ENCODE measurements at places on chromosomes 3 and 15. TPM values are rescaled to one million over a fixed set of nuclear protein-coding genes. Genes with fewer than 3 reads are reported as not detected.

GRCh38 chr3:171875923-171876412, 32.8 kb downstream of the TMEM212 start:
- peaks cover 9% of the 10 kb centered on the region for H3K27me3 ChIP-seq
- no peak overlapping the region for H3K27ac ChIP-seq
- H3K4me3 ChIP-seq, result no peak overlapping the region
- H3K36me3 ChIP-seq, result no peaks in the 10 kb centered on the region
- DNase-seq, result peak; percentile 2

DNA sequence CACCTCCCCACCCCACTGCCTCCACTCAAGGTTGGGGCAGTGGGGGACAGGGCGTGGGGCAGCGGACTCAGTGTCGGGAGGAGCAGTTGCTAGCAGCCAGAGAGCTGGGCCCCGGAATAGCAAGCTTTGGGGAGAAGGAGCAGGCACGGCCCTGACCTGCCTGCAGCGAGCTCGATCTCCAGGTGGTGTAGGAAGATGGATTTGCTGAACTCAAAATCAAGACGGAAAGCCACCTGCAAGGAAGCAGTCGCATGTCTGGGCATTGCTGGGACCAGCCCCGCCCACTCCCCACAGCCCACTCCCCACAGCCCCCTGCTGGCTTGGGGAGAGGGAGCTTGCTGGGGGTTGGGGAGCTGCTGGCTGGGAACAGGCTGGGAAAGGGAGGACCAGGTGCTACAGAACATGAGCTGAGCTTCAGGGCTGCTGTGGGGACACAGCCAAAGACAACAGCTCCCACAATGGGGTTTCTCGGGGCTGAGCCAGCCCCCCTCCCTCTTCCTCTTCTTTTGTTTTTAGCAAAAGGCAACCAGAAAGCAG, 38.0 kb downstream of the FEM1B start:
- H3K36me3 ChIP-seq, result no peaks in the 10 kb centered on the region
- no peak for DNase-seq
- no peaks in the 10 kb centered on the region for H3K4me1 ChIP-seq
- no peaks in the 10 kb centered on the region for H3K27me3 ChIP-seq
- H3K4me3 ChIP-seq, result no peak overlapping the region
- no peak overlapping the region for H3K27ac ChIP-seq

TRAT1 gene
- 13.8 TPM for total RNA-seq

- no peak overlapping the region for H3K27ac ChIP-seq
- DNase-seq, result no peak
- H3K4me3 ChIP-seq, result no peak overlapping the region
- peaks cover 2% of the 10 kb centered on the region for H3K27me3 ChIP-seq
- no peaks in the 10 kb centered on the region for H3K4me1 ChIP-seq
- H3K36me3 ChIP-seq, result no peaks in the 10 kb centered on the region
These were observed 49.7 kb upstream of the BOC start for GRCh38 chr3:113161661-113162060.

- no peak overlapping the region for H3K27ac ChIP-seq
- no peaks in the 10 kb centered on the region for H3K36me3 ChIP-seq
- peaks cover 9% of the 10 kb centered on the region for H3K4me1 ChIP-seq
- H3K4me3 ChIP-seq, result peak overlapping the region; percentile 66
- DNase-seq, result peak; percentile 26
- peaks cover 64% of the 10 kb centered on the region for H3K27me3 ChIP-seq
These were observed 954 bp downstream of the SV2B start for GRCh38 chr15:91100814-91101607.

GRCh38 chr3:44000586-44000985, 241.1 kb upstream of the TOPAZ1 start:
- H3K4me3 ChIP-seq, result no peak overlapping the region
- peaks cover 3% of the 10 kb centered on the region for H3K36me3 ChIP-seq
- peaks cover 67% of the 10 kb centered on the region for H3K27me3 ChIP-seq
- peaks cover 34% of the 10 kb centered on the region for H3K4me1 ChIP-seq

CEP152 gene
- 39.7 TPM for total RNA-seq

- peaks cover 38% of the 10 kb centered on the region for H3K4me1 ChIP-seq
- H3K36me3 ChIP-seq, result no peaks in the 10 kb centered on the region
- no peak overlapping the region for H3K4me3 ChIP-seq
- no peak for DNase-seq
- H3K27ac ChIP-seq, result peak overlapping the region; percentile 75
These were observed 11.9 kb downstream of the ATP8B4 start for GRCh38 chr15:50107157-50107556.

DNA sequence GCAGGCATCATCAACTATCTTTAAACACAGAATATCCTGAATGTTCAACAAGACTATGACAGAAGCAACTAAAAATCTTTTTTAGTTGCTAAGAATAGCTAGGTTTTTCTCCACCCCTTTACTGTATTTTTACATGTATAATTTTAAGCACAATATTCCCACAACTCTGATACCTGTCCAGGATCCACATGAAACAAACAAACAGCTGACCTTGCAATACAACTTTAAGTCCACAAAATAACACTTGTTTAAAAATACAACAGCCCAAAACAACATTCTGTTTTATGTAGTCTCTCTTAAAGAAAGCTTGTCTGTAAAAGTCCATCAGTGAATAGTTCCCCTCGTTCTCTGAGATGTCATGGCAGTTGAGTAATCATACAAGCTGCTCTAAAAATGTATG, 41.1 kb downstream of the IFT57 start:
- H3K4me3 ChIP-seq, result no peak overlapping the region
- H3K27ac ChIP-seq, result no peak overlapping the region

SIDT1 gene
- 21.0 TPM for total RNA-seq

- no peaks in the 10 kb centered on the region for H3K36me3 ChIP-seq
- H3K27me3 ChIP-seq, result peaks cover 18% of the 10 kb centered on the region
- no peak for DNase-seq
- no peak overlapping the region for H3K27ac ChIP-seq
- H3K4me1 ChIP-seq, result peaks cover 14% of the 10 kb centered on the region
These were observed 38.6 kb upstream of the SPSB4 start for GRCh38 chr3:141012571-141012970.

DNA sequence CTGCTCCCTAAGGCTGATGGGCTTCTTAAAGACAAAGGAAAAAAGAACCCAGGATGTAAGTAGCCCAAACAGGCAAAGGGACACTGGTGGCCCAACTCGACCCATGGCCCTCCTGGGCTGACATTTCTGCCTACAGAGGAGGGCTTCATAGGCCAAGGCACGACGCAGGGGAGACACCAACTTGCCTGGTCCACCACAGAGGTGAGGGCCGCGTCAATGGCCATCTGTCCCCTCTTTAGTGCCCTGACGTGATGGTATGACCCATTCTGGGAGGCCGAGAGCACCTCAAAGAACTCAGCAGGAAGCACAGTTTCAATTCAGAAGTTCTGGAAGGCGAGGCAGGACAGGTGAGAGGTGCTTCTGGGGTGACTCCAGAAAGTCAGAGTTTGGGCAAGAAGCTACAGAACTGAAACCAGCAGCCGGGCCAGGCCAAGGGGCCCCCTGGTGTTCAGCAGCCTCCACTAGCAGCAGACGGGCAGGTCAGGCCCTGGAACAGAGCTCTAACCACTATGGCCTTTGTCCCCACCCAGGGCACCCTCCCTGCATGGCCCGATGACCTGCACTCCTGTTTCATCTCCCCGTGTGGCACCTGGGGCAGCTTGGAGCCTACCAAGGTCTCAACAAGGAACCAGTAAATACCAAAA, 45.1 kb downstream of the HMCES start:
- H3K4me3 ChIP-seq, result no peak overlapping the region
- no peaks in the 10 kb centered on the region for H3K27me3 ChIP-seq
- DNase-seq, result no peak
- H3K36me3 ChIP-seq, result no peaks in the 10 kb centered on the region
- no peak overlapping the region for H3K27ac ChIP-seq

COL8A1 gene
- not detected for total RNA-seq

CPN2 gene
- total RNA-seq, result not detected

GRCh38 chr3:45948311-45948781, 5.1 kb downstream of the CXCR6 start:
- no peaks in the 10 kb centered on the region for H3K27me3 ChIP-seq
- H3K27ac ChIP-seq, result peak overlapping the region; percentile 74
- H3K4me1 ChIP-seq, result peaks cover 66% of the 10 kb centered on the region
- H3K4me3 ChIP-seq, result no peak overlapping the region

CHRM5 gene
- total RNA-seq, result not detected

PCOLCE2 gene
- 1.1 TPM for total RNA-seq

DNA sequence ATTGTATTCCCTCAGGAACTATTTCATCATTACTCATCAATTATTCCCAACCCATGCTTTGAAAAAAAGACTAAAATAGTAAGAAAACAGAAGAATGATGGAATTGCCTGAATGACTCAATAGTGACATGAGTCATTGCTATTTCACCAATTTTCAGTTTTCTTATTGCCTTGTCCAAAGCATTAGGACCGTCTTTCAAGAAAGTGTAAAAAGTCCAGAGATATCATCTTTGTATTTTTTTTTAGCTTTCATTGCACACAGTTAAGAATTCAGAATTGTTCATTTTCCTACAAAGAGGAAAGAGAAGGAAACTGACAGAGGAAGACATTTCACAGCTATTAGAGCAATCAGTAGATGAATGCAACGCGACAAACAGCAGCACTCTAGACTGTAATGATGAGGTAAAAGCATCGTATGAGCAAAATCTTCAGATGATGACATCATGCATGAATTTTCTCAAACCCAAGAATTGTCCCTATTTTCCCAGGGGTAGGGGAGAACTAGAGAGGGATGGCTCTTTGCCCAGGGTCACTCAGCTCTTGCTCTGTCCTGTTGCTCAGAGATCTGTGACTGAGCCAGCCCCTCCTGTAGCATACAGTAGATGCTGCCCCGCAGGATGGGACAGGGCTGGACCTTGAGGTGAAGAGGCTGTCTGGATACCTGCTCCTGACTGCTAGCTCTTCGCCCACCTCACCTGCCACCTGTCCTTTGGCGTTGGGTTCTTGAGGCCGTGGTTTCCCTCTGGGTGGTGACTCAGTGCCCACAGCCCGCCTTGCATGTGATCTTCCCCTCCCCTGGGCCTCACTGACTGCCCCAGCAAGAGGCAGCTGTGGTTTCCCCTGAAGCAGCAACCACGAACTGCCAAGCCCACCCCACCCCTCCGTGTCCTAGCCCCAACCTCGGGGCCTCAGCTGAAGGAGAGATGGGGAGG, 84.8 kb downstream of the PPCDC start:
- DNase-seq, result peak; percentile 92
- peaks cover 7% of the 10 kb centered on the region for H3K36me3 ChIP-seq
- H3K4me3 ChIP-seq, result no peak overlapping the region
- peaks cover 41% of the 10 kb centered on the region for H3K4me1 ChIP-seq

AGBL1 gene
- total RNA-seq, result not detected

DNA sequence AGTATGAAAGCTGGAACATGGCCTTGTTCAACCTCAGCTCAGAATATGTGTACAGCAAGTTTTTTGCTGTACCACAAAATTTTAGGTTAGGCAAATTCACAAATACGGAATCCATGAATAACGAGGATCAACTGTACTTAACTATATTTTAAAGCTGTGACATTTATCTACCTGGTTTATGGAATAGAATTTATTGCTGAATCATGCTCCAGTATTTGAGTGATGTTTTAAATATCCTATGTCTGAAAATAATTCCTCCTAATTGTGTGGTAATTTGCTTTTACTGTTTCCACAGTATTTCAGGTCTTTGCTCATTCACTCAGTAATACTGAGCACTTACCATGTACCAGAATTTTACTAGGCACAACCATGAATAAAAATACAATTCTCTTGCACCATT, 29.5 kb downstream of the SEC62 start:
- no peak overlapping the region for H3K4me3 ChIP-seq
- DNase-seq, result no peak
- H3K4me1 ChIP-seq, result peaks cover 13% of the 10 kb centered on the region
- no peaks in the 10 kb centered on the region for H3K27me3 ChIP-seq
- H3K36me3 ChIP-seq, result peaks cover 25% of the 10 kb centered on the region
- H3K27ac ChIP-seq, result no peak overlapping the region

GRCh38 chr3:151008699-151009098, 36.2 kb upstream of the CLRN1 start:
- no peak overlapping the region for H3K27ac ChIP-seq
- DNase-seq, result no peak
- H3K36me3 ChIP-seq, result no peaks in the 10 kb centered on the region
- H3K27me3 ChIP-seq, result peaks cover 2% of the 10 kb centered on the region

DNA sequence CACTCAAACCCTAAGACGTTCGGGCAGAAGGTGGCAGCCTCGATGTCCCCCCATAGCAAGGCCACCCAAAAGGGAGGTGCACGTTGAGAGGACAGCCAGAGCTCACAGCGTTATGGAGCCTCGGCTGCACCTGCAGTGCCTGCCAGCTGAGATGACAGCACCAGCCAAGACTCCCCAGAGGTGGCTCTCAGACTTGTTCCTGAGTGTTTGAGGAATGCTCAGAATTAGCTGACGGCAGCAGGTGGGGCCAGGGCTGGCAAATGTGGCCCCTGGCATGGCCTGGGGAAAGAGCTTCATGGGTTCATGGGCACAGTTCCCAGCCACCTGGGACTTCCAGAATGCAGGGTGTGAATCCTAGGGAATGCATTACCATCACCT, 177.8 kb downstream of the KLF13 start:
- peaks cover 4% of the 10 kb centered on the region for H3K27me3 ChIP-seq
- DNase-seq, result no peak

KCNMB3 gene
- 0.34 TPM for total RNA-seq

SEMA3G gene
- not detected for total RNA-seq

- no peak overlapping the region for H3K4me3 ChIP-seq
- H3K4me1 ChIP-seq, result peaks cover 10% of the 10 kb centered on the region
- no peak overlapping the region for H3K27ac ChIP-seq
- no peak for DNase-seq
- no peaks in the 10 kb centered on the region for H3K36me3 ChIP-seq
These were observed 162.9 kb upstream of the STT3B start for GRCh38 chr3:31369637-31370379.

PCSK6 gene
- 3.0 TPM for total RNA-seq

DNA sequence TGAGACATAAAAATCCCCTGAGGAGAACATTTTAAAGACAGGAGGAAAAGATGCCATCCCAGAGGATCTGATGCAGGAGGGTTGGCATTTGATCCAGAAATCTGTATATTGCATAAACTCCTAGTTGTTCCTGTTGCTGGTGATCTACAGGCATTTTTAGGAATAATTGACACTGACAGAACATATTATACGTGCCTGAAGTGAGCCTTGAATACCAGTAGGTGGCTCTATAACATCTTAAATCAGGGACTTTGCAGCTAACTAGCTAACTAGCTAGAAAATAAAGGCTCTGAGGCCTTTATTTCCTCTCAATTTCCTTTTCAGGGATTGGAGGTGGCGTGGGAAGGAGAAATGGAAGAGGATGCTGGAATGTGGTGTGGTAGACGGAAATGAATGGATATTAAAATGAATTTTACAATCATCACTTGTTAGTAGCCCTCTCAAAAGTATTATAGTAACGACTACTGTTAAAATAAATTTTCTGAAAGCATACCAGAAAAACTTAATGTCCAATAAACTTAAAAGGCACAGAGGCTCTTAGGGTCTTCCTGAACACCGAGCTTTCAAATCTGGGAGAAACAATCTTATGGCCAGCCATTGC, 73.8 kb upstream of the ZBED2 start:
- peaks cover 84% of the 10 kb centered on the region for H3K4me1 ChIP-seq
- no peaks in the 10 kb centered on the region for H3K27me3 ChIP-seq
- H3K4me3 ChIP-seq, result no peak overlapping the region
- peak overlapping the region; percentile 68 for H3K27ac ChIP-seq
- no peak for DNase-seq

GRCh38 chr15:60255390-60255789, 142.4 kb downstream of the ANXA2 start:
- no peak overlapping the region for H3K4me3 ChIP-seq
- H3K27me3 ChIP-seq, result peaks cover 38% of the 10 kb centered on the region
- DNase-seq, result peak; percentile 47

All from activated CD8-positive, alpha-beta T cell treated with anti-CD3 and anti-CD28 coated beads for 36 hours (primary cell).